ENCODE measurements at places on chromosomes 7 and 10.

DNA sequence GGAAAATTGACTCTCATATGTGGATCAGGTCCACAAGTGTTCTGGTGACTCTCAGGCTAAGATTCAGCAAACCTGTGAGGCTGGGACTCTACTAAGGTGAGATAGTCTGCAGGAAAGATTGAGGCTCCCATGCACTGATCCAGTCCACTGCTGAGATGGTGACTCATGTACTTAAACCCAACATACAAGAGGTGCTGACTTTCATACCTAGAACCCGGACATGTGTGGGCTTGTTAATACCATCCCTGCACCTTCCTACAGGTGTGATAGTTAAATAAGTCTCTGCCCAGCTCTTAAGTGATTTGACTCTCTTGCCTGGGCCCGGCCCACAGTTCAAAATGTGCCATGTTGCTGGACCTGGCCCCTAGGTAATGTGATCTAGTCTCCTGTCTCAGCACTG lies 27.1 kb upstream of the ZNF107 start:
- DNase-seq: no peak

GRCh38 chr7:42342381-42342780 lies 105.4 kb upstream of the GLI3 start:
- no peak for DNase-seq

GRCh38 chr7:43904533-43905208 lies 1.7 kb downstream of the URGCP start:
- DNase-seq: no peak

GRCh38 chr10:19668116-19668515 lies 148.1 kb upstream of the PLXDC2 start:
- no peak for DNase-seq

GRCh38 chr10:14384915-14385314 lies 54.2 kb upstream of the FRMD4A start:
- DNase-seq: no peak

- DNase-seq: no peak
Observed at GRCh38 chr10:71512761-71513539, 116.2 kb downstream of the CDH23 start.
